Stimulated activated CD8-positive, alpha-beta memory T cell treated with anti-CD3 and anti-CD28 coated beads, Interleukin-2, amount 100 ng/mL, for 48 hours (primary cell): ENCODE measurements at places on chromosomes 11 and 22.

- no peak for DNase-seq
Measured at GRCh38 chr11:73412308-73412707, 36.1 kb downstream of the RELT start.

- DNase-seq = no peak
Measured at GRCh38 chr11:8039530-8040260, 41.3 kb upstream of the TUB start.

- DNase-seq = no peak
Measured at GRCh38 chr11:67384851-67385366, 6.9 kb upstream of the RAD9A start.

DNA sequence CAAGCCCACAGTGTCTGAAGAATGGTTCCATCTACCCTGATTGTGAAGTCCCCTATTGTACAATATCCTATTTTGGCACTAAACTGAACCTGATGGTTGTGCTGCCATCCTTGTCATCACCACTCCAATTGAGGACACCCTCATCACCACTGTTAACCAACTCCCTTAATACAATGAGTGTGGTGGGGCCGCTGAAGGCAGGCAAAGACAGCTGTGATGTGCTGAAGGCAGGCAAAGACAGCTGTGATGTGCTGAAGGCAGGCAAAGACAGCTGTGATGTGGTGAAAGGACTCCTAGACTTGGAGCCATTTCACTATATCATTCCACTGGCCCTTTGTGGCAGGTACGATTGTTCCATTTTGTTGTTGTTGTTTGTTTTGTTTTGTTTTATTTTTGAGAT lies 481.6 kb downstream of the SOX6 start:
- no peak for DNase-seq

- no peak for DNase-seq
Measured at GRCh38 chr22:38456841-38457699, 2.1 kb upstream of the KCNJ4 start.

GRCh38 chr11:33222052-33222750 lies 35.0 kb upstream of the HIPK3 start:
- DNase-seq = no peak

DNA sequence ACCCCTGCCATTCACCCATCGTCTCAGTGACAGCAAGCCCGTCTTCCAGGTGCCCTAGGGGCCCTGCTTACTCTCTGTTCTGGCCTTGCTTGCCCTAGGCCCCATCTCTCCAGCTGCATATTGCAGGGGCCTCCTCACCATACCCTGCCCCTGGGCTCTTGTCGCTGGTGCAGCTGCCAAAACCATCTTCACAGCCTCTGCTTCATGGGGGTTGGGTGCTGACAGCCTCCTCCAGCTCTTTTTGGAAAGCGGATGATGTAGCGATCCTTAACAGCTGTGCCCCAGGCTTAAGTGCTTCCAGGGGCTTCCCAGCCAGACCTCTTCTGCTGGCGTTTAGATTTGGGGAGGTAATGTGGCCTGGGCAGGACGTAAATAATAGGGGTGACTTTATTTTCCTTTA lies 61.2 kb upstream of the SUSD2 start:
- DNase-seq = no peak

GRCh38 chr11:13008061-13008435 lies 1.1 kb upstream of the RASSF10 start:
- DNase-seq = no peak

GRCh38 chr11:45924036-45924915 lies 1.8 kb downstream of the LARGE2 start:
- DNase-seq = no peak

GRCh38 chr11:92667486-92668152 lies 301.8 kb upstream of the MTNR1B start:
- no peak for DNase-seq

GRCh38 chr11:32659672-32660071 lies 76.0 kb downstream of the EIF3M start:
- no peak for DNase-seq

- DNase-seq = no peak
Measured at GRCh38 chr11:29816359-29816758, 200.5 kb downstream of the KCNA4 start.

DNA sequence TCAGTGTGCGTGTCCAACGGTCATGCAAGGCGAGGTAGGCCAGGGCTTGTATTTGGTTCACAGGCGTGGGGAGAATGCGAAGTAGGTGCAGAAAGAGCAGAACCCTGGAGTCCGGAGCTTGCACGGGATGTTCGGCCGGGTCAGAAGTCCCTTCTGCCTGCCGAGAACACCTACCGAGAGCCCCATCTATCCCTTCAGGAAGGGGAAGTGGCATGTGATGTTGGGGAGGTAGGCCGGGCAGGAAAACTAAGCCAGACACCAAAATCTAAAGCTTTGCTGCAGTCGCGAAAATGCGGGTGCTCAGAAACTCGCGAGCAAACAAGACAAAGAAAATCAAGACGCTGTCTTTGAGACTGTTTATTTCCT lies 435 bp upstream of the TAF6L start:
- no peak for DNase-seq
